Kidney (tissue), 22 donors: ENCODE measurements at places on chromosomes 13 and 19. TPM values are rescaled to one million over a fixed set of nuclear protein-coding genes. Genes with fewer than 3 reads are reported as not detected.
A peak's percentile ranks its signal among the peaks of the same experiment; 100 is the strongest.

Gene CALR3
- polyA plus RNA-seq: not detected

Gene DIRAS1
- 7.6 TPM for polyA plus RNA-seq

Gene LIG1
- polyA plus RNA-seq: 14.0 TPM

Gene EDNRB
- polyA plus RNA-seq: 14.0 TPM

Gene VSTM2B
- polyA plus RNA-seq: not detected

Gene CLPTM1
- polyA plus RNA-seq: 142 TPM

Gene FAM174C
- polyA plus RNA-seq: 94.7 TPM

Gene DAPK3
- polyA plus RNA-seq: 30.6 TPM

Gene SF3A2
- 25.7 TPM for polyA plus RNA-seq

Gene KCNN1
- 0.37 TPM for polyA plus RNA-seq

Gene FPR1
- 2.2 TPM for polyA plus RNA-seq

Gene MIDN
- 21.3 TPM for polyA plus RNA-seq

DNA sequence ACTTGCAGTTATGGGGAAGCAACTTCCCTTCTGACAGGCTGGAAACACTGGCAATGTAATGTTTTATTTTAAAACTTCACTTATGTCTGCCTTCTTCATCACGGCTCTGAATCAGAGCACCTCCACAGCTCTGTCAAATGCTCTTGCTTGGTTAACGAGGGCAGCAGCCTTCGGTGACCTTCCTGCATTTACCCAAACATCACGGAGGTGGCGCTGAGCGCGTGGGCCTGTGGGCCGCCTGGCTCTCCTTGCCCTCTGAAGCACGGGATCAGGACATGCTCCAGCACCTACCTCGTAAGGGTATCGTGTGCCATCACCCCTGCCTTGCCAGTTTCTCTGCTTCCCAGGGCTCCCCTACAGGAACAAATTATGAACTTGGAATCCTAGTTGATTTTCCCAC, 310.0 kb downstream of the TEX29 start:
- DNase-seq: no peak

- peak; percentile 98 for DNase-seq
Measured at GRCh38 chr19:11293433-11294389, 2.2 kb upstream of the TSPAN16 start.

DNA sequence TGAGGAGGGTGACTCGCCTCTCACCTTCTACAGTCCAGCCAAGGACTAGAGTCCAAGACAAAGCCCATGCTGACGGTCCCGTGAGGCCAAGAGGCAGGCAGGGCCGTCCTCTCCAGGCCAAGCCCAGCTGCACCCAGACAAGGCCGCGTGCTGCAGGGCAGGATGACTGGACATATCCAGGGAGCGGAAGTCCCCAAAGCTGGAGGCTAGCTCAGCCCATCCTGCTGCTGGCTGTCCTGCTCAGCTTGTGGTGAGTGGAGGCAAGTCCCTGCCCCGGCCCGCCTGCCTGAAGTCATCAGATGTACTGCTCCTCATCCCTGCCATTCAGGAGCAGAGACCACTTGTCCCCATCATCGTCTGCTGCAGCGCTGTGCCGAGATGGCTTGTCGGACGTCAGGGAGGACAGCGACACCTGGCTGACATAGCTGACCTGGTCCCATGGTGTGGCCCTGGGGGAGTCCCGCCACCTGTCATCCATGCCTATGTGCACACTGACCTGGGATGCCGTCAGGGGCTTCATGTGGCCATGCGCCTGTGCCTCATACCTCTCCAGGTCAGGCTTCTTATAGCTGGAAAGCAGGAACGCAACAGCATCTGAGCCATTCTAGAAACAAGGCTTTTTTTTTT, 72.8 kb downstream of the CCDC70 start:
- DNase-seq: no peak

GRCh38 chr19:29578349-29578748, 27.7 kb upstream of the POP4 start:
- no peak for DNase-seq

GRCh38 chr19:10262771-10263170, 8.1 kb upstream of the ICAM1 start:
- no peak for DNase-seq

DNA sequence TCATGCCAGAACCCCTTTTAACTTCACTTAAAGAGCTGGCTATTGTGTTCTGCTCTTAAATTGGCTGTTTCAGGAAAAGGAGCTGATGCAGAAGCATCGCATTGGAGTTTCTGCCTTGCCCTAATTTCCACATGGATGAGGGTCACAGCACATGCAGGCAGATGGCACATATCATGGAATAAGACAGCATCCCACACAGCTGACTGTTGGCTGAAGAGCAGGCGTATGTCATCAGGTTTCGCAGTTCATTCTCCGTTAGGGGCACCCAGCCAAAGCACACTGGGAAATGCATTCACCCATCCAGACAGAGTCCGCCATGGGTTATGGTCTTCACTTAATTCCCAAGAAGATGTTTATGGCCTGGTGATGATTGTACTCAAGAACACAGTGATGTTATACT, 572.5 kb downstream of the LIG4 start:
- no peak for DNase-seq

- DNase-seq: no peak
Measured at GRCh38 chr13:48493851-48494250, 39.0 kb downstream of the RCBTB2 start.

GRCh38 chr19:51637362-51637978, 7.3 kb upstream of the SIGLEC5 start:
- no peak for DNase-seq

DNA sequence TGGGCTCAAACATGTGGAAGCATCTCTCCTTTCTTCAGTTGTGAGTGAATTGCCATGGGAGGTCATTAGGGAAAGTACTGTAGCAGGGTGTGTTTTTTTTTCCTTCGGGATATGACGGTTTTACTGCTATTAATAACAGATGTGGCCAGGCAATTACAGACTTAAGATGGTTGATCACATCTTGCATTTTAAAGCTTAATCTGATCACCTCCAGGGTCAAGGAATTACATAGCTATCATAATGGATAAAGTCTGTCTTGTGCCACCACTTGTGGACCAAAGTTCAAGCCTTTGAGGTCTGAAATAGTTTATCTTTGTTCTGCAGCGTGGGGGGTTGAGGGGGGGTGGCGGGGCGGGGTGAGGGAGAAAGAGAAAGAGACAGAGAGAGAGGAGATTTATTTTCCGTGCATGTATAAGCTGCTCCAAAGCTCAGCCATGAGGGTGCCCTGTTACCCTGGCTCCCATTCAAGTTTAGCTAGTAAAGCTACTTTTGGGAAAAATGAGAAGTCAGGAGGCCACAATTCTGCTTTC, 5.5 kb upstream of the SERP2 start:
- DNase-seq: no peak

- no peak for DNase-seq
Measured at GRCh38 chr13:28438598-28439334, 56.2 kb downstream of the FLT1 start.

- peak; percentile 81 for DNase-seq
Measured at GRCh38 chr19:14347999-14348889, 33.0 kb upstream of the ADGRE5 start.

DNA sequence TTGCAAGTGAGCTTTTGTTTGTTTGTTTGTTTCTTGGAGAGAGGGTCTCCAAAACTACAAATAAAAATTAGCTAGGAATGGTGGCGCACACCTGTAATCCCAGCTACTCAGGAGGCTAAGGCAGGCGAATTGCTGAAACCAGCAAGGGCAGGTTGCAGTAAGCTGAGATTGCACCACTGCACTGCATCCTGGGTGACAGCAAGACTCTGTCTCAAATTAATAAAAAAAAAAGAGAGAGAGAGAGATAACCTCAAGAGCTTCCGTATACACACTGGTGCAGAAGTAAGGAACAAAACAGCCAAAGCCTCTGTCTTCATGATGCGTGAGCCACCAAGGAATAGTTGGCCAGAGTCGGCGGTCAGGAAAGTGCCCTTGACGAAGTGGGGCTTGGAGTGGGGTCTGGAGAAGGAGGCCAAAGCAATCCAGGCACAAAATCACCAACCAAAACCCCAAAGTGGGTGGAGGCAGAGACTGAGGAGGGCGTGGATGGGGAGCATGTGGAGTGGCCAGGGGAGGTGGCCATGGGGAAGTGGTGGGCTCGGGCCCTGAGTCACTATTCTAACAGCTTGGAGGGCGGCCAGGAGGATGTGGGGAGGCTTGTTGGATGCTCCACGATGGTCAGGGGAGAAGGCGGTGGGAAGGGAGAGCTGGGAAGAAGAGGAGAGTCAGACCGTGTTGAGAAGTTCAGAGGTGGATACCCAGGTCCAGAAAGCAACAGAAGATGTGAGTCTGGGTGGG, 21.2 kb upstream of the TOMM40 start:
- no peak for DNase-seq

DNA sequence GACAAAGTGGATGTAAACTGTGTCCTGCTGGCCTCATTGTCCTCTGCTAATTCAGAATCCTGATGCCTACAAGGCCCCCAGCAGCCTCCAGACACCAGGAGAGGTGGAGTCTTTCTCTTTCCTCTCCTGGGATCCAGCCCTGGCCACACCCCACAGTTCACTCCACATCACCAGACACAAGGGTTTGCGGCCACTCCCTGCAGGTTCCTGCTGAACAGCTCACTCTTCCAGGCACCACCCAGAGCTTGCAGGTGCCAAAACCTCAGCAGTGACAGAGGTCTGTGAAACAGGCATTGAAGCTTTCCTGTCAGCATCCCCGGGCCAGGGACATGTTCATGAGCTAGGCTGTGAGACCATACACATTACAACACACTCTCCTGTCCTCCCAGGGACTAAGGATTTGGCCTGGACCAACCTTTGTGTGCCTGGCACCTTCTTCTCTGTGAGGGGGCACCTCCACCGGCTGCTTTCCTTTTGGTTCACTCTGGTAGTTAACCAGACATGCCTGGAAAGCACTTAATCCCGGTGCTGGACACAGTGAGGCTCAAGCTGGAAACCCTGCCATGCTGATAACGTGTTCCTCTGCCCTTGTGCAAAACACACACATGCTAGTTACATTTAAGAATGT, 11.1 kb upstream of the ATP12A start:
- DNase-seq: no peak

GRCh38 chr19:5251096-5252065, 89.2 kb downstream of the PTPRS start:
- DNase-seq: no peak

- DNase-seq: no peak
Measured at GRCh38 chr19:51691074-51691583, 2.0 kb upstream of the SPACA6 start.

- no peak for DNase-seq
Measured at GRCh38 chr13:109667056-109667455, 119.3 kb downstream of the IRS2 start.

- DNase-seq: no peak
Measured at GRCh38 chr13:26590951-26591350, 33.5 kb downstream of the WASF3 start.

GRCh38 chr13:88701551-88701950, 1030.4 kb downstream of the SLITRK5 start:
- no peak for DNase-seq

DNA sequence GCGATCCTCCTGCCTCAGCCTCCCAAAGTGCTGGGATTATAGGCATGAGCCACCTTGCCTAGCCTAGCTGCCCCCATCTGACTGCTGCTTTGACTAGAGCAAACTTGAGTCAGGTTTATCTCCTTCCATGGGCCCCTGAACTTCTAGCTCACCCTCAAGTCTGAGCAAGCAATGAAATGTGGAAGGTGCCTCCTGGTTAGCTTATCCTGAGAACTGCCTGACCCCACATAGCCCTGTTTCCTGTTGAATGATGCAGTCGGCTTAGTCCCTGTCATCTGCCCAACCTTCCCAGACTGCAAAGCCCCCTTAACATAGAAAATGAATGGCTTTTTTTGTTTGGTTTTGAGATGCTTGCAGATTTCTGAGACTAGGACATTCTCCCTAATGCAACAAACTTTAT, 8.9 kb upstream of the TMEM160 start:
- DNase-seq: no peak

GRCh38 chr19:33447336-33448158, 74.0 kb downstream of the CEBPG start:
- peak; percentile 29 for DNase-seq

DNA sequence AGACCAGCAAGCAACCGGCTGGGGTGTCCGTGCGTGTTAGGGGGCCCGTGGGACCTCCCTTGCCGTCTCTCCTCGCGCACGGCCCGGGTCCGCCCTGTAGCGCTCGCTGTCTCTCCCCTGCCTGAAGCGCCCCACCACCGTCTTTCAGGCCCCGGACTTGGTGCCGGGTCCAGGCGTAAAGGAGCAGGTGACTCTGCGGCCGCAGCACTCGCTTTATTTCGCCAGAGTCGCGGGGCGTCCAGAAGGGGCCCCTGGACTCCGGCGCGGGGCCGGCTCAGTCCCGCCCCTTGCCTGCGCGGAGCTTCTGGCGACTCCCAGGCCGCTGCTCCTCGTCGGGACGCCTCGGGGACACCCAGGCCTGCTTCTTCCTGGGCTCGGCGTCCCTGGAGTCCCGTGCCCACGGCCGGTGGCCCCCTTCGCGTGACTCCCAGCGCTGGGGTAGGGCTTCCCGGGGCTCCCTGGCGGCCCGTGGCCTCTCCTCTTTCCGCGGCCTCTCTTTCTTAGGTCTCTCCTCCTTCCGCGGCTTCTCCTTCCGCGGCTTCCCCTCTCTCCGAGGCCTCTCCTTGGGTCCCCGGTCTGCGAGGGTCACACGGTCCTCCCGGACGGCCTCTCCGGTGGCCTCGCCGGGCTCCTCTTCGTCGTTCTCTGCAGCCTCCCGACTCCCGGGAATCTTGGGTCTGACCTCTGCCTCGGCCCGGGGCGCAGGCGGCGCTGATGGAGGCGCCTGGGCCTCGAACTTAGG, 3.1 kb downstream of the AMH start:
- DNase-seq: no peak

DNA sequence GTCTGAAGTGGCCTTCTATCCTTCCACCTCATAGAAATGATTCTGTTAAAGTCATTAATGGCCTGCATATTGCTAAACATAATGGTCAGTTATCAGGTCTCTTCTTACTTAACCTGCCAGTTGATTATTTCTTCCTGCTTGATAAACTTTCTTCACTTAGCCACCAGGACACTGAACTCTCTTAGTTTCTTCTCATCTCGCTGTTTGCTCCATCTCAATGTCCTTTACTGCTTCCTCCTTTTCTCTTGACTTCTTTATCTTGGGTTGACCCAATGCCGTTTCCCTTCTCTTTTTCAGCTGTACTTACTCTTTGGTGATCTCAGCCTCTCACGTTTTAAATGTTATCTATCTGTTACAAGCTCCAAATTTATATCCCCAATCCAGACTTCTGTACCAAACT, 17.1 kb upstream of the CLC start:
- no peak for DNase-seq
